ENCODE measurements at places on chromosomes 4 and X.

DNA sequence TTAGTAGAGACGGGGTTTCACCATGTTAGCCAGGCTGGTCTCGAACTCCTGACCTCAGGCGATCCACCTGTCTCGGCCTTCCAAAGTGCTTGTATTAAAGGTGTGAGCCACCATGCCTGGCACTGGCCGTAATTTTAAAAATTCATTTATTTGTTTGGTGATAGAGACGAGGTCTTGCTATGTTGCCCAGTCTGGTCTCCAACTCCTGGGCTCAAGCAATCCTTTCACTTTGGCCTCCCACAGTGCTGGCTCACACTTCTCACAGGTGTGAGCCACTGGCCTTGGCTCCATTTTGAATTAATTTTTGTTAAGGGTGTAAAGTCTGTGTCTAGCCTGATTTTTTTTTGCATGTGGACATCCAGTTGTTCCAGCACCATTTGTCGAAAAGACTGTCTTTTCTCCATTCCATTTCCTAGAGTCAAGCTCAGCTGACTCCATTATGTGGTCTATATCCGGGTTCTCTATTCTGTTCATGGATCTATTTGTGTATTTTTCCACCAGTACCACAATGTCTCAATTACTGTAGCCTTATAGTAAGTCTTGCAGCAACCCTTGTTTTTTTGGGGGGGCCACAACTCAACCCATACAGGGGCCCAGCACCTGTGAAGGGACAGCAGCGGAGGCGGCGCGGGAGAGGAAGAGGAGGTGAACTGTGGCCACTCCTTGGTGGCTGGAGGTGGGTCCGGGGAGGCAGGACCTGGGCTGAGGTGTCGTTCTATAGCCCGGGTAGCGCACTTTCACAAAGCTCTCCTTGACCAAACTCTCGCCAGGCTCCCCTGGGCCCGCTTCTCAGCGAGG, 1.5 kb upstream of the NSD2 start:
- DNase-seq = no peak

DNA sequence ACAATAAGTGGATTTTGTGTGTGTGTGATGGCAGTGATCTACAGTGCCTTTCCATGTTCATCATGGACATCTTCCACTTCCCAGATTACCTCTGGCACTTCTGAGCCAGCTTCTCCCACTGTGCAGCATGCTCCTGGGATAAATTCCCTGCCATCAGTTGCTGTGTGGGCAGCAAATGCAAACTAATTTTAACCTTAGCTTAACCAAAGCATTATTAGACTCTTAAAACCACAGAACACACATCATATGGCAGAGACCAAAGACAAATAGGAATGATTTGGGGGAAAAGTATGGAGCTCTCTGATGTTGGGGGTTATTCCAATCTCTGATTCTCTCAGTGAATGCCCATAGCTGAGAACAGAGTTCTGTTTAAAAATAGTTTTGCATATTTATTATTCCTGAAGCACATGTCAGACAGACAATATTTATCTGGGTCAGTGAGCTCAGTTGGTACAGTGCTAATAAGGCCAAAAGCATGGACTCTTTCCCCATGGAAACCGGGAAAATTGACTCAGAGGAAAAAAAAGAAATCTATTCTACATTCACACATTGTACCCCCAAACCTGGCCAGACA, 567.4 kb downstream of the IQCM start:
- DNase-seq = no peak

GRCh38 chr4:35925806-35926205, 318.5 kb downstream of the ARAP2 start:
- no peak for DNase-seq

GRCh38 chr4:84790769-84791565, 175.5 kb downstream of the WDFY3 start:
- DNase-seq = no peak

GRCh38 chr4:37243722-37244582, 591 bp upstream of the NWD2 start:
- no peak for DNase-seq

GRCh38 chr4:142696334-142697122, 149.6 kb downstream of the INPP4B start:
- no peak for DNase-seq

GRCh38 chr4:162116095-162116779, 47.6 kb downstream of the FSTL5 start:
- no peak for DNase-seq

- DNase-seq = no peak
Measured at GRCh38 chr4:40199999-40200874, 3.4 kb downstream of the RHOH start.

DNA sequence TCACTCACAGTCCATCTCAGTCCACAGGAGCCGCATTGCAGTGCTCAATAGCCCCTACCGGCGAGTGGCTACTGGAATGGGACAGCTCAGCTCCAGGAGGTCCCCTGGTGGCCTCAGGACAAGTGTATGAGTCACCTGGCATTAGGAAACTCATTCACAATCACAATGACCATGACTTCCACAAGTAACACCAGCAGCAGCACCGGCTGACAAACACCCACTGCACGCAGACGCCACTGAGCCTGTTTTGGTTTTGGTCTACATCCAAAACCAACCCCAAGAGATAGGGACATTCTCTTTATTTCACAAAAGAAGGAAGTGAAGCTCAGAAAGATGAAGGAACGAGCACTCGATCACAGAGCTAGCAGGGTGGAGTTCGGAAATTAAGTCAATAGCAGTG, 8.1 kb downstream of the JAKMIP1 start:
- no peak for DNase-seq

DNA sequence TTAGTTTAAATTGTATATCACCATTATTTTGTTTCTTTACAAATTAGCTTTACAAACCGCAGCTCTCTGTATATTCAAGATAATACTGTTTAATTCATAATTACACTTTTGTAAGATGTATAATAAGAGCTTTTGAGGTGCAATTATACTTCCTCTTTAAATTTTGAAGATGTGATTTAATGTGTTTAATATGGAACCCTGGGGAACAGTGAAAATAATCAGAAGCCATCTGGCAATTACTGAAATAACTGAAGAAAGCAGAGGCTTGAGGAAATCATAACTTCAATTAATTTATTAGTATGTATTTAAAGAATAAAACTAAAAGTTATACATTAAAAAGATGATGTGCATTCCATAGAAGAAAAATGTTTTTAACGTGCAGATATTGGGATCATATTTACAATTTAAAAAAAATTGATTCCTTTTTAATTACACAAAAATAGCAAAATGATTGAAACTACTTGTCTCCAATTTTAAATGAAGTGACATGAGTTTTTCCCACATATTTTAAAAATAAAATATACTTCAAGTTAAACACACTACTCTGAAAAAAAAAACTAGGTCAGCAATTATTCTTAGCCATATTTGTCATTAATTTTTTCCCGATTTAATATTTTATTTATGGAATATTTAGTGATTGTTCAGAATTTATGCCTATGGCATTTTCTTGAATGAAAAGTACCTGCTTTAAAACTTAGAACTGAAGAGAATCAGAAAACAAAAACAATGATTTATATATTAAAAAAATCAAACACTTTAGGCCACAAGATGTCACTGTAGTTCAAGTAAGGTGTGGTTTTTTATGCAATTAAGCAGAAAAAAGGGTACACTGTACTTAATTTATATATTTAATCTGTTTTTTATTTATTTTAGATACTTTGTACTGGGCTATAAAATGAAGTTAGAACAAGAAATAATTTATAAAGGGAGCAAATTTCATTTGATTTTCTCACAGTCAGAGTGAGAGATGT, 942.7 kb upstream of the NDST4 start:
- DNase-seq = no peak

- no peak for DNase-seq
Measured at GRCh38 chr4:150402871-150403272, 179.1 kb upstream of the MAB21L2 start.

DNA sequence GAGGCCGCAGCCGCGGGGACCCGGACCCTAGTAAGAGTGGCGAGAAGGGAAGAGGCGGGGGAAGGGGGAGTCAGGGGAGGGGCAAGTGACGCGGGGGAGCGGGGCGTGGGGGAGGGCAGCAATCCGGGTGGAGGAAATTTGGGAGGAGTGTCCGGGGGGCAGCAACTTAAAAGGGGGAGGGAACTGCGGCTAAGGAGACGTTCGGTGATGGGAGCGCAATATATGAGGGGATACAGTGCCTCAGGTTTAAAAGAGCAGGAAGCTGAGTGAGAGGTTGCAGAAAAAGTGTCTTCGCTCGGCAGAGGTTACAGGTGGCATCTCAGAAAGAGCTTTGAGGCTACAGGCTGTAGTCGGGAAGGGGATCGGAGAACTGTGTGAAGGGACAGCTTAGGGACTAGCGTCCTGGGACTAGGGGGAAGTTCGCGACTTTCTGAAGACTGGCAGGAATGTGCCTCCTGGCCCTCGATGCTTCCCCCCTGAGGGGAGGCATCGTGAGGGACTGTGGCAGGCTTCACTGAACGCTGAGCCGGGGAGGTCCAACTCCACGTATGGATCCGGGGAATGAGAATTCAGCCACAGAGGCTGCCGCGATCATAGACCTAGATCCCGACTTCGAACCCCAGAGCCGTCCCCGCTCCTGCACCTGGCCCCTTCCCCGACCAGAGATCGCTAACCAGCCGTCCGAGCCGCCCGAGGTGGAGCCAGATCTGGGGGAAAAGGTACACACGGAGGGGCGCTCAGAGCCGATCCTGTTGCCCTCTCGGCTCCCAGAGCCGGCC, 519 bp downstream of the FOXO4 start:
- no peak for DNase-seq

DNA sequence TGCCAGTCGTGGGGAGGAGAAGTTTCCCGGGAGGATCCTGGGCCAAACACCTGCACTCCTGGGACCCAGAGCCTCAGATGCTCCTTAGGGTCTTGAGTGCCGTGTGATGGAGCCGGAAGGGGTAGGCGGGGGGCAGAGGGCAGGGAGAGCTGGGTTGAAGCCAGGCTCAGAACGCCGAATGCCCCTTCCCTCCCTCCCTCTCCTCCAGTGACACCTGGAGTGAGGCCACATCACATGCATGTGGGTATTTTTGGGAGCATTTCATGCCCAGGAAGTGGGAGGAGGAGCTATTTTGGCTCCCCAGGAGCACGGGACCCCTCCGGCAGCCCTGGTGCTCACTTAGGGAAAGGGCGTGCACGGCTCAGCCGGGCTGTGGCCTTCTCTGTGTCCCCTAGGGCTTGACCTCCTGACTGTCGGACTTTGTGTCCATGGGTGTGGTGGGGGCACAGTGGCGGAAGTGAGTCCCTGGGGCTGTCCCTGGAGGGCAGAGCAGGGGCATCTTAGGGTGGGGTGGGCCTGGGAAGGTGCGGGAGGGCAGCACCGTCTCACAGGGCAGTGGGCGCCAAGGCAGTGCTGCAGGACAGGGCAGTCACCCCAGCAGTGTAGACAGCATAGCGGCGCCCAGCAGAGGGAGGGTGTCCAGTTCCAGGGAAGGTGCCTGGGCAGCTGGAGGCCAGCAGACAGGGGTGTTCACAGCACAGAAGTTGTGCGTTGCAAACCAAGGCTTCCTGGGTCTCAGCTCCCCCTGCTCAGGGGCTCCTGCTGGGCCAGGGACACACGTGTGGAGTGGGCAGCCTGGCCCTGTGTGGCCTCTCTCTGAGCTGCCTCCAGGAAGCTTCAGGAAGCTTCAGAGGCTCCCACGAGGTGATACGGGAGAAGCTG, 4.9 kb upstream of the CPLX1 start:
- no peak for DNase-seq

GRCh38 chrX:104137496-104137895, 19.3 kb downstream of the SLC25A53 start:
- no peak for DNase-seq

DNA sequence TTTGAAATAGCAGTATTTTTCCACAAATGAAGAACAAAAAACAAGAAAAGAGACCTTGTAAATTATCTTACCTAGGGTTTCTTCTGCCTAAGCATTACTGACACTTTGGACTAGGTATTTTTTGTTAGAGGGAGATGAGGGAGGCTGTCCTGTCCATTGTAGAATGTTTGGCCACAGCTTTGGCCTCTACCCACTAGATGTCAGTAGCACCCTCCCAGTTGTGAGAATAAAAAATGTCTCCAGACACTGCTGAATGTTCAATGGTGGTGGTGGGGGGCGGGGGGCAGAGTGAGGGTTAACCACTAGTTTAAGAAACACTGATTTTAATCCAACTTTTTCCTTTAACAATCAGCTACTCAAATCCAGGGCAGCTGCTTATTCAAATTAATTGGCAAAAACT, 25.8 kb downstream of the OTUD4 start:
- DNase-seq = no peak

DNA sequence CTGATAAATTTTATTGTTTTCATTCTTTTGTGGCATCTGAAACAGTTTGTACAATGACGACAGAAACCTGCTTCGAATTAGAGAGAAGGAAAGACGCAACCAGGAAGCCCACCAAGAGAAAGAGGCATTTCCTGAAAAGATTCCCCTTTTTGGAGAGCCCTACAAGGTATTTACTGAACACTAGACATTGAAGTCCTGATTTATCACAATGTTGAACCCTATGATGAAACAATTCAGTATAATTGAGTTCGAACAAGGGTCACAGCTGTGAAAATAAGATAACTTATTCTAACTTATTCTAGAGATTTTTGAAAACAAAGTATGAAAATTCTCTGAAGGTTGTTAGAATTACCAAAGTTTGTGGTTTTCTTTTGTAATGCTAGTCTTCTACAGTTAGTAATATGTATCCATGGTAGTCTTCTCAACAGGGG, 111.3 kb downstream of the AFF1 start:
- DNase-seq = no peak

GRCh38 chr4:25567253-25567652, 88.4 kb upstream of the SLC34A2 start:
- no peak for DNase-seq

DNA sequence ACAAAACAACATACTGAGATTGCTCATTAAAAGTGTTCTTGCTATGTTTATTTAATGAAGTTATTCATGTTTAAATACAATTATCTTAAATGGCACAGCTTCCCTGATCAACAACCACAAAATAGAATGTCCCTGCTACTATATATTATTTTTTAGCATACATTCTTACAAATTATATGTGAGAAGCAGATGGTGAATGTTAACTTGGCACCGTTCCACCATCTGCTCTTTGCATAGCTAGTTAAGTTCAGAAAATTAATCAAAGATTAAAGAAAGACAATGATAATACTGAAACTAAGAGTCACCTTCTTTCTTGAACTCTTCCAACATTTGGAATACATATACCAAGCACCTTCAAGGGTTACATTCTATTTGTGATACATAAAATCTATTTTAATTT, 94.2 kb downstream of the PPP3CA start:
- no peak for DNase-seq

DNA sequence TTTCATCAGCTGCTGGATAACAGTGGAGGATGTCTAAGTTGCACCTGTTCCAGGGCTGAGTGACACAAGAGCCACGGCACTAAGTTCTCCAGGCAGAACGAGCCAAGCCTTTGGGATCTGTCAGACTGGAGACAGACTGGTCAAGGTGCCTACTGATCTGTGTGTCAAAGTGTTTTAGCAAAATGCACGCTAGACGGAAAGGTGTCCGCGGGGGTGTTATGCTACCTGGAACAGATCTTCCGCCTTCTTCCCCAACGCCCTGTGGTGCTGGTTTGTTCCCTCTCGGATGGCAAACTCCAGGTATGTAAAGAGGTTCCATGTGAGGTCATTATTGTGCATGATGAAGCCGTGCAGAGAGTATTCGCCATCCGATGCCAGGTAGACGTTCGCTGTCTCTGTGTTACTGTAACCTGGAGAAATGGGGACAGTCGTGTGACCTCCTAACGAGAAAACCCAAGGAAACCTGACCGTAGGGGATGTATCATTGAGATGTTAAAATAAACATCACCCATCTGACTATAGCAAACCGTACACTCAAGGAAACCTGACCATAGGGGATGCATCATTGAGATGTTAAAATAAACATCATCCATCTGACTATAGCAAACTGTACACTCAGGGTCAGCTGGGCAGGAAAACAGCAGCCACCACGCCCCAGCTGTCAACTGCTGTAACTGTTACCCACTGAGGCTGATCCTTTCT, 29.7 kb upstream of the SLC25A6 start:
- DNase-seq = no peak

GRCh38 chr4:147916351-147916750, 184.5 kb downstream of the ARHGAP10 start:
- no peak for DNase-seq
